Renal pelvis (tissue), 12 donors: ENCODE measurements at places on chromosomes 3 and 15. TPM values are rescaled to one million over a fixed set of nuclear protein-coding genes. Genes with fewer than 3 reads are reported as not detected.

SCAPER gene
- 24.0 TPM for polyA plus RNA-seq

MTHFS gene
- polyA plus RNA-seq: 40.4 TPM

UBAP1L gene
- 8.7 TPM for polyA plus RNA-seq

TNFSF10 gene
- polyA plus RNA-seq: 22.1 TPM

SOX14 gene
- polyA plus RNA-seq: not detected

OSTN gene
- 5.7 TPM for polyA plus RNA-seq
